CD8-positive, alpha-beta T cell (primary cell): ENCODE measurements at places on chromosomes 13 and 19.
A peak's percentile ranks its signal among the peaks of the same experiment; 100 is the strongest.

DNA sequence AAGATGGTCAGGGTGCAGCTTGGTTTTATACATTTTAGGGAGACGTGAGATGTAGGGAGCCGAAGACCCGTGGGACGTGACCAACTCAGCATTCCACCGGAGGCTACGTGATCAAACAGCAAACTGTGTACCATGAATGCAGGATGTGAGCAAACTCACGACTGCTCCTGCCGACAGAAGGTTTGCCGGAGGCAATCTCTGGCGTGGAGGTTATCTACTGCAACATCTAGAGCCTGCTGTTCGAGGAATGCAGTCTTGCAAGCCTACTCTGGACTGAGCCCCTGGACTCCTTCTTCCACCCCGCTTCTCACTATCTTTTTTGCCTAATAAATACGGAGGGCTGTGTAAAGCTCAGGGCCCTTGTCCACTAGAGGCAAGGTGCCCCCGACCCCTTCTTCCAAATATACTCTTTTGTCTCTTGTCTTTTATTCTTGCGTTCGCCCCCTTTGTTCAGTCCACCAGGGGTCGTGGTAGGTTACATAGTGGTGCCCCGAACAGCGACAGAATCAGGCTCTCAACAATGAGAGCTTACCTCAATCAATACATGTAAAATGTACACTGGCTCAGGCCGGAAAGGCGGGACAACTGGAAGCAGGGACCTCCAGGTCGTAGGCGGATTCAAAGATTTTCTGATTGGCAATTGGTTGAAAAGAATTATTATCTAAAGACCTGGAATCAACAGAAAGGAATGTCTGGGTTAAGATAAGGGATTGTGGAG is 8.9 kb upstream of the OR1I1 start:
- DNase-seq = no peak

- DNase-seq = no peak
These were observed 14.1 kb downstream of the CARM1 start for GRCh38 chr19:10885201-10886169.

DNA sequence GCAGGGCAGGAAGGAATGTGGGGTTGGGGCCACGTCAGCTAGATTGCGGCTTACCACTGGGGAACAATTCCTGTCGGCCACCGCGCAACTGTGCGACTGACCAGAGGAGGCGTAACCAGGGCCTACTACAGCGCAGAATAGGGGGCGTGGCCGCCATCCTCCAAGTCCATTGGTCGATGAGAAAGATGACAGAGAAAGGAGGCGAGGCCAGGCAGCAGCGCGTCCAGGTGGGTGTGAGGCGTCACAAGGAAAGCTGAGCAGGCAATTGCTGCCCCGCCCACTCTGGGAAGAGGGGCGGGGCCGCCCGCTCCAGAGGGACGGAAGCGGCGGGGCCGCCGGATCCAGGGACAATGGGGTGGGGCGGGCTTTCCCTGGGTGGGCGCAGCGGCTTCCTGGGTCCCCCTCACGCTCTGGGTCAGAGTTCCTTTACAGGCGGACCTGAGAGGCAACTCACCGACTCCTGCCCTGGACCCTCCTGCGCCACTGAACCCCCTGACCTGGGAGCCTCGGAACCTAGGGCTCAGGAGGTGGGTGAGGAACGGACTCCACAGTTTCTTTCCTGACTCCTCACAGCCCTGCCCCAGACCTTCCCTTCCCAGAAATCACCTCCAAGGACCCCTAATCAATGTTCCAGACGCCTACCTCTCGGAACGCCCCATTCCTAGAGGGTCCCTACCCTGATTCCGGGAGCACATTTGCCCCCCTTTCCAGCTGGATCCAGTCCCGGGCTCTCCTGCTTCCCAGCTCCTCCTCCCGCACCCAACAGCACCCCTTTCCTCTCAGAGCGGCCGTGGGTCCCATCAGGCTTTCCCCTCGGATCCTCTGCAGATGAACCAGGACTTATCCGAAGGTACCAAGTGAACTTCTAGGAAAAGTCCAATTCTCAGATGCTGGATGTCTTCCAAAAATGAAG is 101.5 kb upstream of the ZNF492 start:
- no peak for DNase-seq

DNA sequence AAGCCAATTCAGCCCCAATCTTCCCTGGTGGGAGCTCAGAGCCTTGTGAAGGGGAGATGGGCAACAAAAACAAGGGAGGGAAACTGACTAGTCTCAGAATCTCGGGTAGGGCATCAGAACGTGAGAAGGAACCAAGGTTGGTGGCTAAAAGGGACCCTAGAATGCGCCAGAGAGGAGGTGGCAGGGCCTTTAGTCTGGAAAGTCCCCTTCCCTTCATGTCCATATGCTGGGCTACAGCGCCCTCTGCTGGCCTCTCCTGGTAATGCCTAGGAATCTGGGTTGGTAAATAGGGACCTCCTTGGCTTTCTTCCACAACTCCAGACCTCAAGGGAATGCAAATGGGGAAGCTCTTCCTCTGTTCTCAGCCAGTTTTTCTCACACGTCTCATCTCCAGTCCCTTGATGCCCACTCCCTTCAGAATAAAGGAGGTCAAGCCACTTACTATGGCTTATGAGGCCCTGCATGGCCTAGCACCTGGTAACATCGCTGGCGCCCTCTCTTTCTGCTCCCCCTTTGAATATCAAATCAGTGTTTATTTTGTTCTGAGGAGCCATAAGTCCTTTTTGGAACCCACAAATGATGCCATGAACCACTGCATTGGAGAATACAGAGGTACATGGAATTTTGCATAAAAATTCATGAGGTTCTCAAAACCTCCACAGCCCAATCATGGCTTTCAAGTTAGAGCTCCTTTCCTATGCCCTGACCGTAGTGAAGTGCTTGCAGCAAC is 1.4 kb upstream of the CCDC97 start:
- DNase-seq = peak; percentile 90

GRCh38 chr13:101521371-101521770 is 68.9 kb downstream of the ITGBL1 start:
- DNase-seq = no peak

GRCh38 chr13:78035500-78035899 is 116.9 kb upstream of the EDNRB start:
- no peak for DNase-seq

DNA sequence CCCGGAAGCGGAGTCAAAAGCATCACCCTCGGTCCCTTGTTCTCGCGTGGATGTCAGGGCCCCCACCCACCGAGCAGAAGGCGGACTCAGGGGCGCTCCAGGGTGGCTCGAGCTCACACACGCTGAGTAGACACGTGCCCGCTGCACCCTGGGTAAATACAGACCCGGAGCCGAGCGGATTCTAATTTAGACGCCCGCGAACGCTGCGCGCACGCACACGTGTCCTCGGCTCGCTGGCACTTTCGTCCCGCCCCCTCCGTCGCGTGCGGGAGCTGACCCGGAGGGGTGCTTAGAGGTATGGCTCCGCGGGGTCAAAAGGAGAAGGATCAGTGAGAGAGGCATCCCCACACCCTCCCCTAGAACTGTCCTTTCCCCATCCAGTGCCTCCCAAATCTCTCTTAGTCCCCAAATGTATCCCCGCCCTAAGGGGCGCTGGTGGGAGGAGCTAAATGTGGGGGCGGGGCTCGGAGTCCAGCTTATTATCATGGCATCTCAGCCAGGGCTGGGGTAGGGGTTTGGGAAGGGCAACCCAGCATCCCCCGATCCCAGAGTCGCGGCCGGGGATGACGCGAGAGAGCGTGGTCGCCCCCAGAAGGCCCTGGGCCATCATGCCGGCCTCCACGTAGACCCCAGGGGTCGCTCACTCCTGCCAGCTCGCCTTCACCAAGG is 451 bp upstream of the ICAM5 start:
- peak; percentile 66 for DNase-seq
